Kidney epithelial cell (primary cell): ENCODE measurements at places on chromosomes 6 and 20. TPM values are rescaled to one million over a fixed set of nuclear protein-coding genes. Genes with fewer than 3 reads are reported as not detected.

The HLA-DQA1 gene
- 0.21 TPM in 2 replicates for total RNA-seq

DNA sequence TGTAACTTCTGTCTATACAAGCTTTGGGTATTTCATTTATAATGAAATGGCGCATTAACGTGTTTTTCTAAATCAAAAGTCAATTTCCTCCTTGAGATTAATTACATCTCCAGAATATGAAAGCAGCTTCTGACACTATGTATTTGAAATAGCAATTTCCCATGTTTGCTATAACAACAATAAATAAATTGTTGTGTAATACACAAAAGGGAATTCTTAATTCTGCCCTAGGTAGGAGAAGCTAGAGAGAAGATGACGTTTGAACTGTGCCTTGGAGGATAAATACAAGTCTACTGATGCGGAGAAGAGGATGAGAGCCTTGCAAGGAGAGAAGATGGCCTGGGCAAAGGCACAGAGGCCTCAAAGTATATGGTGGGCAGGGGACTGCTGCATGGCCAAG, 7.6 kb upstream of the HLA-DOA start:
- DNase-seq: no peak

GRCh38 chr6:156045401-156046267, 590.0 kb upstream of the NOX3 start:
- no peak for DNase-seq

The CEP57L1 gene
- total RNA-seq: 15.6 and 16.7 TPM in 2 replicates
